ENCODE measurements at places on chromosomes 2 and 18.

- DNase-seq, result no peak
These were observed 6.3 kb downstream of the HDHD2 start for GRCh38 chr18:47143899-47144485.

DNA sequence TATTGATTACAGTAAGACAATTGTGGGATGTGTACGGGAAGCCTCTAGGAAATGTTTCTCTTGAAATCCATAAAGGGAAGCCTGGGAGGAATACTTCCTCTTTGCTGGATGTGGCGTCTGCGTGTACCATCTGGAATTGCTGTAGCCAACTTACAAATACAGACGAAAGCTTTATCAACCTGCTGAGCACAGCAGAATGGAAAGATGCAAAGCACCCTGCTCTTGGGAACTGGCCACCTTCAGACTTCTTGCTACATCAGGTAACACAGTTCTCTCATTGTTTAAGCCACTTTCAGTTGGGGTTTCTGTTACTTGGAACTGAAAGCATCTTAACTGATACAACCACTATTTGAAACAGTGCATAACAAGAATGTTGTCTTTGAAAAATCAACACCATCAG is 213.8 kb downstream of the HRH4 start:
- no peak for DNase-seq

DNA sequence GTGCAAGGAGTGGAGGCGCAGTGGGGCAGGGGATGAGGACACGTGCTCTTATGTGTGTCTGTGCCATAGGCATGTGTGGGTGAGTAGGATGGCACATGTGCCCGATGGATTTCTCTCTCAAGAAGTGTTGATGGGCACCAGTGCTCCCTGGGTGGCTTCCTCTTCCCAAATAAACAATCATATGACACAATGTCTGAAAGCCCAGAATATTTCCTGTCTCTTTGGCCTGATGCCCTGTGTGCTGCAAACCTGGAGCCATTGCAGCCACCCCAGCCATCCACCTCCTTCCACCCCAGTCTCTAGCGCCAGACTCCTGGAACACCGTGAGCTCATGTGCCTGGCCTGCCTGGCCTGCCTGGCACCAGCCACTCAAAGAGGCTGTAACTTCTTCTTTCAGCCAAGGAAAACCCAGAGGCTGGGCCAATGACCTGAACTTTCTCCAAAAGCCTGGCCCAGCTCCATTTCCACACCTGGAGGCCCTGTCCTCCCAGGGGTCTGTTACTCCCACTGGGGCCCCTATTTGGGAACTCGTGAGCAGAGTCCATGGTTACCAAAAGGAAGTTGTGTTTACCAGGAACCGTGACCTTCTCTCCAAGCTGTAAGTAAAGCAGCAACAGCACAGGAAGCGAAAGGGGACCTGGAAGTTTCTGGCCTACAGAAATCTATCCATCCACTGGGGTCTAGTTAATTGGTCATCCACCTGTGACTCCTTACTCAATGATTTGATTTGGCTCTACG is 9.5 kb upstream of the ZBTB7C start:
- DNase-seq, result no peak

DNA sequence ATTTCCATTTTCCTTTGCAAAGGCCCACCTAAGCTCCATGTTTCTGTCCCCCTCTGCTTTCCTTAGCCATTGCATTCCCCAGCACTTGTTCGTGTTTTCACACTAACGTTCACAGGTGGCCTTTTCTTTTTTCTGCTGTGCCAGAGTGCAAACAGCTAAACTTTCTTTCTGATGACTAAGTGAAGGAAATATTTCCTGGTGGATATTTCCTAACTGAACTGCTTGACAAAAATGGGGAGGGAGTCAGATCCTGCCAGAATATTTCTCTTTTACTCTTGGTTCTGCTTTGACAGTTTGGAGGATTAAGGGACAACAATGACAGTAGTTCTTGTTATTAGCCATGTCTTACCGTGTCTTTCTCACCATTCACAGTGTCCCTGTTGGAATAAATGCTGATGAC is 344.0 kb downstream of the ARHGAP15 start:
- DNase-seq, result no peak

DNA sequence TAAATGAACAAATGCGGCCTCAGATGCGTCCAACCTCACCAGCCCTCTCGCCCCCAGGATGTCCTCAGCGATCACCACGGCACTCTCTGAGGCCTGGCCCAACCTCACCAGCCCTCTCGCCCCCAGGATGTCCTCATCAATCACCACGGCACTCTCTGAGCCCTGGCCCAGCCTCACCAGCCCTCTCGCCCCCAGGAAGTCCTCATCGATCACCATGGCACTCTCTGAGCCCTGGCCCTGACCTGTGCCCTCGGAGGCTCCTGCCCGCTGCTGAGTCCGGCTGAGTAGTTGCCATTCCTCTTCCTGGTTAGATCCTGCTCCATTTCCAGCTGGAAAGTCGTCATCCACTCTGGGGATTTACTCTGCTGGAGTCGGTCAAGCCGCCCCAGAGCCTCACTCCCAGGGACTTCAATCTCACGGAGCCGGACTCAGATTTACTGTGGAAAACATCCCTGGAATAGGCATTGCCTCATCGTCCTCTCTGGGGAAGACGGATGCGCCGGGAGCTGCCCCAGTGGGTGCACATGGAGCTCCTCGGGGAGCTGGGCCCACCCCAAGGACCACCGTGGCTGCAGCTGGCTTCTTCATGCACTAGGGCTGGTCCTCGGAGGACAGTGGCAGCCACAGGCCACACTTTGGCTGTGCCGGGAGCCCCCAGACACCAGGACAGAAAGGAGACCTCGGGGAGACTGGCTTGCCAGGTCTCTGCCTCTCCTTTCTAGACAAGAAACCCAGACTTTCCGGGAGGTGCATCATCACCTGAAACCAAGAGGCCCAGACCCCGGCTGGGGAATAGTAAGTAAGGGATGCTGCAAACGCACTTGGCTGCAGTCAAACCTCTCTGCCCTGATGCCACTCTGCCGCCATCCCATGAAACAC is 230.6 kb downstream of the EIPR1 start:
- no peak for DNase-seq

GRCh38 chr18:61541673-61542072 is 208.4 kb downstream of the CDH20 start:
- DNase-seq, result no peak

Data from stimulated activated CD8-positive, alpha-beta memory T cell treated with anti-CD3 and anti-CD28 coated beads, Interleukin-4, amount 100 ng/mL, for 4 hours (primary cell).